Activated naive CD4-positive, alpha-beta T cell treated with anti-CD3 and anti-CD28 coated beads for 36 hours (primary cell): ENCODE measurements at places on chromosomes 11 and 22. TPM values are rescaled to one million over a fixed set of nuclear protein-coding genes. Genes with fewer than 3 reads are reported as not detected.

Gene DCPS
- 34.9 TPM for total RNA-seq

DNA sequence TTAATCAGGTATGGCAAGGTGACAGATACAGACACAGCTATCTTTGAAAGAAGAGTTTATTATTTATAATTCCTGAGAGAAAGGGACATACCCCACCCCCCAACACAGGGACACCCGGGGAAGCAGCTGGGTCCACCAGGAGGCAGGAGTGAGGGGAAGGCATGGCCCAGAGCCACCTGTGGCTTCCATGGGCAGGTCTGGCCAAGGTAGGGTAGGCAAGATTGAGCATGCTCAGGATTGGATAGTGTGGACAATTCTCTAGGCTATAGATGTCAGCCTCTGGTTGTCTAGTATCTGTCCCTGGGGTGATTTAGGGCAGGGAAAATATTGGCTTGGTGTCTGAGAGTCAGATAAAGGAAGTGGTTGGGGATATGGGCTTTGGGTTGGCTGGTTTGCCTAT lies 27.5 kb upstream of the SMIM35 start:
- no peak for DNase-seq

Gene SUSD2
- total RNA-seq, result 0.21 TPM

Gene OR5B21
- total RNA-seq, result not detected

Gene DEFB131B
- not detected for total RNA-seq

Gene PARVG
- total RNA-seq, result 64.6 TPM

DNA sequence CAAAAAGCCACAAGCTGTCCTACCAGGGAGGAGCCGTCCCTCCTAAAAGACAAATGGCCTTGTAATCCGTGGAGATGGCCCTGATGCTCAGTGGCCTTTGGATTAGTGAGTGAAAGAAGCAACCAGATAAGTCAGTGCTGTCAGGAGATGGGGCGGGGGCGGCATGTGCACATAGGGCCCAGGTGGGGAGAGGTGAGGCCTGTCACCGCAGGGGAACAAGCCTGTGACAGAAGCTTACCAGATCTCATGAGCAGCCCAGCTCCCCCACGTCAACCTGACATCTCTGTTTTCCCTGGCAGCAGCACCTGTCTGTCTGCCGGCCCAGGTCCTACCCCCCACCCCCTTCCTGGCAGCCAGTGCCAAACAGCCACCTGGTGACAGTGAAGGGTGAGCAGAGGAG lies 162.6 kb downstream of the BUD13 start:
- no peak for DNase-seq

Gene LRRC32
- 3.0 TPM for total RNA-seq

- no peak for DNase-seq
These were observed 18.3 kb downstream of the ATG16L2 start for GRCh38 chr11:72832301-72833082.

- no peak for DNase-seq
These were observed 3.6 kb upstream of the TP53I11 start for GRCh38 chr11:44954051-44954906.

DNA sequence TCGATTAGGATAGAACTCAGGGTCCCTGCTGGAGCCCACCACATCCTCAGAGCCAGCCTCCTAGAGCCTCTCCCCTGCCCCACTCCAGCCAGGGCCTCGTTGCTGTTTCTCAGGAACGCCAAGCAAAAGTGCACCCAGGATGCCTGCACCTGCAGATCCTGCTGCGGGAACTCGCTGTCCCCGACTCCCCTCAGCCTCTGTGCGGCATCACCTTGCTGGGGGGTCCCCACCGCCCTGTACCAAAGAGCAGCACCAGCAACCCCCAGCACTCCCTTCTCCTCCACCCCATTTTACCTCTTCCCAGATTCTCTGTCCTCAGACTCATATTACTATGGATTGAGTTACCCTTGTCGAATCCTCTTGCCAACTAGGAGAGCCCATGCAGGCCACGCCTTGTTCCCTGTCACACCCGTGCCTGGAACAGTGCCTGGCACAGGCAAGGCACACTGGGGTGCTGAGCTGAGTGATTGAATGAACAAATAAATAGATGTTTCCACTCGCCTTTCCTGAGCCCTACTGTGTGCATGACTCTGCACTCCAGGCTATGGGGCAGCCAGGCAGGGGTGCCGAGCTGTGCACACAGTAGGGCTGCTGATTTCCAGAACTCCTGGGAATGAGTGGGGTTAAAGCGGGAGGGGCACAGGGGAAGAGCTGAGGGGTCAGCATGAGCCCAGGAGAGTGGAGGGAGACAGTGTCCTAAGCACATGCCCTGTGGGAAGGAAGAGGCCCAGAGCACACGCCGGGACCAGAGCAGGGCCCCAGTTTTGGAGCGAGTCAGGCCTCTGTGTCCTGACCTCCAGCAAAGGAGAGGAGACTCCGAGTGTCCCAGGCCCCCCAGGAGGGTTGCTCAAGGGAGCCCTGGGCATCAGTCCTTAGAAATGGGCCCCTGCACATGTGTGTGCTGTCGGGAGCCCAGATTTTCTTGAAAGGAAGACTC lies 44.3 kb downstream of the LINC01488 start:
- DNase-seq, result no peak

- no peak for DNase-seq
These were observed 126.4 kb upstream of the SYT13 start for GRCh38 chr11:45412521-45412920.

Gene CSF2RB
- not detected for total RNA-seq

GRCh38 chr11:86737737-86738136 lies 62.6 kb upstream of the PRSS23 start:
- no peak for DNase-seq

Gene ALX4
- not detected for total RNA-seq

- DNase-seq, result no peak
These were observed 4.2 kb downstream of the SLC25A1 start for GRCh38 chr22:19174106-19175025.

DNA sequence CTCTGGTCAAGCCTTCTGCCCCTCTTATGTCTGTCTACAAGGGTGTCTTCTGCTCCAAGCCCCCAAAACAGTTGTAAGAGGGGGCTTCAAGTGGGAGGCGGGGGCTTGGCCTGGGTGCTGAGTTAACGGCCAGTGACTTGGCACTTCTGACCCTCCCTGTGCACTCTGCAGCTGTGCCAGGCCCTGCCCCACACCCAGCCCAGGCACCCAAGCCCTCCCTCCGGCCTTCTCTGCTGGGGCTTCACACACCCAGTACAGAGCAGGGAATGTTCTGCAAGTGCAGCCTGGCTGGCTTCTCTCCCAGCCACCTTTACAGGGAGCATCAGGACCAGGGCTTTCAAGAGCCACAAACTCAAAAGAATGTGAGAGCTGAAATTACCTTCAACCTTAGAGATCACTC lies 3.8 kb downstream of the TMEM121B start:
- no peak for DNase-seq

Gene ADAMTS8
- total RNA-seq, result not detected

GRCh38 chr11:788953-789940 lies 643 bp downstream of the CEND1 start:
- DNase-seq, result no peak

GRCh38 chr22:40323681-40324171 lies 22.6 kb upstream of the ADSL start:
- DNase-seq, result peak; percentile 54

Gene DMC1
- 13.0 TPM for total RNA-seq

Gene SSRP1
- 304 TPM for total RNA-seq

Gene FAU
- total RNA-seq, result 1,272 TPM

Gene VSTM5
- not detected for total RNA-seq

- no peak for DNase-seq
These were observed 8.5 kb upstream of the FEZ1 start for GRCh38 chr11:125504580-125504979.

DNA sequence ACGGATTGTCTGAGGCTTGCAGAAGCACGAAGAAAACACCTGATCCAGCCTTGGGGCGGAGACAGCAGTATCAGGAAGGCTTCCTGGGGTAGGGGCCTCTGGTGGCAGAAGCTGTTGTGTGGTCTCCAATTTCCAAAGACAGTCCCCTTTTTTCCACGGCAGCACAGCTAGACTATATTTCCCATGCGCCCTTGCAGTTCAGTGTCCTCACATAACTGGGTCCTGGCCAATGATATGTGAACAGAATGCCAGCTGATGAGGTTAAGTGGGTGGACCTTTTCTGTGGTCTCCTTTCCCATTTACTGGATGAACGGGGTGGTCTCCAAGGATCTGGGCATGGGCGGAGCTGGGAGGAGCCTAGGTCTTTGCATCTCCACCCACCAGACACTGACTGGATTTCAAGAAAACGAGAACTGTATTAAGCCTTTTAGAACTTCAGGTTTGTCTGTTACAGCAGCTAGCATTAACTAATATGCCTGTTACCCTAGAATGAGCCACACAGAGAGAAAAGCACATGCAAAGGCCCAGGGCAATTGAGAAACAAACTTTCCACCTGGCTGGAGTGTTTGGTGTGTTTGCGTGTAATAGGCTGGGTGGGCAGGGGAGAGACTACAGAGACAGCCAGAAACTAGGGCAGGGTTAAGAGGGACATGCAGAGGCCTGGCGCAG lies 6.2 kb downstream of the GAL3ST1 start:
- DNase-seq, result no peak

- DNase-seq, result no peak
These were observed 278.4 kb upstream of the PDGFD start for GRCh38 chr11:104442321-104442720.

Gene DLG2
- 4.6 TPM for total RNA-seq

GRCh38 chr11:79600711-79601110 lies 159.9 kb upstream of the TENM4 start:
- DNase-seq, result no peak

Gene FXYD2
- 1.1 TPM for total RNA-seq

- no peak for DNase-seq
These were observed 78.3 kb downstream of the LRRC32 start for GRCh38 chr11:76592025-76592914.

DNA sequence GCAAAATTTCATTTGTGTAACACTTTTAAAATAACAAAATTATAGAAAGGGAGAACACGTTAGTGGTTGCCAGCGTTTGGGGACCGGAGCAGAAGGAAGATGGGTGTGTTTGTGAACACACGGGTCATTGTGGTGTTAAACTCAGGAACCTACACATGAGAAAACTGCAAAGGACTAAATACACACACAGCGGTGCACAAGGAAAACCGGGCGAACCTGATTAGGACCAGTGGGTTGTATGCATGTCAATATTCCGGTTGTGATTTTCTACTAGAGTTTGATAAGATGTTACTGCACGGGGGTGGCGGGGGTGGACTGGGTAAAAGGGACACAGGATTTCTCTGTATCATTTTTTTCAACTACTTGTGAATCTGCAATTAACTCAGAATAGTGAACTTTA lies 351.2 kb downstream of the OPCML start:
- no peak for DNase-seq

DNA sequence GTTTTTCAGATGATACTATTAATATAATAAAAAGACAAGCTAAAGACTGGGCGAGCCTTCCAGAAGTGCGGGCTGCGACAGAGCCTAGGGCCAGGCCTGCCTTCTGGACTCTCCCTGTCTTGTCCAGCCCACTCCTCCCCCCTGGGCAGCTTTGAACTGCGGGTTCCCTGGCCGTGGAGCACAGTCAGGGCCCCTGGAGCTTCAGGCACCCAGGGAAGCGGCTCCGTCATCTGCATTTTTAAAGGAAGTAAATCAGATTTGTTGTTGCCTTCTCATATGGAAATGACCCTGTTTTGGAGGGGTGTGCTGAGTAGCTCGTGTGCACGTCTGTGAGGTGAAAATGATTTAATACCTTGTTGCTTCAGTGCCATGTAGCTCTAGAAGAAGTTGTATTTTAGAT lies 265.3 kb downstream of the TBC1D22A start:
- DNase-seq, result no peak

GRCh38 chr11:101915791-101916291 lies 481 bp downstream of the ANGPTL5 start:
- no peak for DNase-seq

GRCh38 chr22:30305519-30305905 lies 16.2 kb upstream of the CASTOR1 start:
- DNase-seq, result peak; percentile 78

GRCh38 chr11:131600628-131601027 lies 230.2 kb downstream of the NTM start:
- no peak for DNase-seq

GRCh38 chr22:46110215-46110614 lies 40.1 kb upstream of the PPARA start:
- peak; percentile 19 for DNase-seq

DNA sequence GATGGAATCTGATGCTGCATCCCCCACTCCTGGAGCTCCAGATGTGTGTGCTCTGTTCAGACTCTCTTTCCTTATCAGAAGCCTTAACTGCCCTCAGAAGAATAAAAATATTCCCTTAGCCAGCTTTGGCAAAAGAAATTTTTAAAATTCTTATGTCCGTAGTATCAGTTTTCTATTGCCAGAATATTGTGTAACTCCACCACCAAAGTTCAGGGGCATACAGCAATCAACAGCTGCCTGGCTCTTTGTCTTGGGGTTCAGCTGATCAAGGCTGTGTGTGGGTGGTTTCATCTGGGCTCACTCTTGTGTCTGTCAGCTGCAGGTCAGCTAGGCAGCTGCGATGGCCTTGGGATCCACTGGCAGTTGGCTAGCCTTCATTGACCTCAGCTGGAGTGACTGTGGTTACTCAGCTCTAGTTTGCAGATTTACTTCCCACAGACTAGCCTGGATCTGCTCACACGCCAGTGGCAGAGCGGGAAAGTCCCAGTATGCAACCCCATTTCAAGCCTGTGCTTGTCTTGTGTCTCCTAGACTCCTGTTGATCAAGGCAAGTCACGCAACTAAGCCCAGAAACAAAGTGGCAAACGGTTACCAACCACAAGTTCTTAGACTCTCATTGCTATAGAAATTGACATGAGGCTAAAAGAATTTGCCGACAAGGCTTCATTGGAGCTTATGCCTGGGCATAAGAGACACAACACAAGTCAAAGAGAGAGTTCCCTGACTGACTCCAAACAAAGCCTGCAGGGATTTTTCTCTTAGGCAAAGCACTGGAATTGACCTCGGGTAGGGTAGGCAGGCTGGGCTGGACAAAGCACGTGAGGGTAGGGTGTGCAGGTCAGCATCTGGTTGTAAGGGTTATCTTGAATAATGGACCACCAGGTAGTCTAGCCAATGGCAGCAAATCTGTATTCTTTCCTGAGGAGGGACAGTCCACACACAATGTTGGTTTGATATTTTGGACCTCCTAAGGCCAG lies 7.5 kb downstream of the TMEM138 start:
- no peak for DNase-seq

Gene MOGAT2
- not detected for total RNA-seq

- DNase-seq, result no peak
These were observed 5.7 kb downstream of the SLC39A13 start for GRCh38 chr11:47413908-47414684.

DNA sequence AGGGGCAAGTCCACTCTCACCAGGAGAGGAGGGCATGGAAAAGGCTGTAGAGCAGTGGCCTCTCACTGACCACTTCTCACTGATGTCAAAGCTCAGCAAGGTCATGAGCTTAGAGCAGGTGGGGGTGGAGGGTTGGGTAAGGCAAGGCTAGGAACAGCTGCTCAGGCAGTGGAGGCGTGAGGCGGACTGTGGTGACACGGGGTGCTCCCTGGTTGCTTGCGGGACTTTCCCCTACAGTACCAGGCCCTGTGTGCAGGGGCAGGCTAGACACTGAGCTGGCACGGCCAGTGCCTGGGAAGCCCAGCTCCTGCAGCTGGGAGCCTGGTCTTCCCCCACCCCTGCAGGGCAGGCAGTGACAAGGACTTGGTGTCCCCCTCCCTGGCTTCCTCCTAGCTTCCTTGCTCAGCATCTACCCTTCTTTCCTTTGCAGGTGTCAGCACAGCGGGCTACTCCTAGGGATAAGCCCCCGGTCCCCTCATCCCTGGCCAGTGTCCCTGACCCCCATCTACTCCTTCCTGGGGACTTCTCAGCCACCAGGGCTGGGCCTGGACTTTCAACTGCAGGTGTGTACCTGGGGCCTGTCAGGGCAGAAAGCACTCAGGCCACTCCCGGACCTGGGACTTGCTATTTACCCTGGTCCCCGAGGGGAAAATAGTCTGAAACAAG lies 45.6 kb downstream of the PISD start:
- DNase-seq, result peak; percentile 74

GRCh38 chr22:17974087-17974486 lies 50.3 kb downstream of the MICAL3 start:
- no peak for DNase-seq
